ENCODE measurements at places on chromosomes 6 and 20. TPM values are rescaled to one million over a fixed set of nuclear protein-coding genes. Genes with fewer than 3 reads are reported as not detected.

DNA sequence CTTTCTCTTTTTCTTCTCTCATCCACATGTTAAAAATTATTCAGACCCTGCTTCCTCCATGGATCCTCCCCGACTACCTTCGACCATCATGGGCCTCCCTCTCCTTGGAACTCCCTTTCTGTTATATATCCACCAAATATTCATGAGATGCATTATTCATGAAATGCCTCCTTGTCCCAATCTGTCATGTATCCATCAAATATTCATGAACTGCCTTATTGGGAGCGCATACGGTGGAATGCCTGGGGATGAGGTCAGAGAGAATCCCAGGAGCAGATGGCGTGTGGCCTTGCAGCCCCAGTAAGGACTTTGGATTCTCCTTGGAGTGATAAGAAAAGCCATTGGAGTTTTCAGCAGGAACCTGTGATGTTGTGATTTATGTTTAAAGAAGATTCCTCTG, 97.0 kb downstream of the NRN1 start:
- no peaks in the 10 kb centered on the region for H3K27me3 ChIP-seq
- no peaks in the 10 kb centered on the region for H3K4me1 ChIP-seq
- H3K4me3 ChIP-seq: no peak overlapping the region
- no peaks in the 10 kb centered on the region for H3K36me3 ChIP-seq

GRCh38 chr6:19153270-19153980, 683.7 kb upstream of the ID4 start:
- no peaks in the 10 kb centered on the region for H3K36me3 ChIP-seq
- H3K4me1 ChIP-seq: peaks cover 7% of the 10 kb centered on the region
- no peak overlapping the region for H3K4me3 ChIP-seq
- DNase-seq: peak; percentile 11
- no peaks in the 10 kb centered on the region for H3K27me3 ChIP-seq
- H3K27ac ChIP-seq: peak overlapping the region; percentile 59

GRCh38 chr6:169158174-169158573, 95.5 kb downstream of the THBS2 start:
- H3K4me3 ChIP-seq: no peak overlapping the region
- H3K4me1 ChIP-seq: peaks cover 24% of the 10 kb centered on the region
- H3K27me3 ChIP-seq: no peaks in the 10 kb centered on the region
- peak overlapping the region; percentile 88 for H3K27ac ChIP-seq
- no peaks in the 10 kb centered on the region for H3K36me3 ChIP-seq

DNA sequence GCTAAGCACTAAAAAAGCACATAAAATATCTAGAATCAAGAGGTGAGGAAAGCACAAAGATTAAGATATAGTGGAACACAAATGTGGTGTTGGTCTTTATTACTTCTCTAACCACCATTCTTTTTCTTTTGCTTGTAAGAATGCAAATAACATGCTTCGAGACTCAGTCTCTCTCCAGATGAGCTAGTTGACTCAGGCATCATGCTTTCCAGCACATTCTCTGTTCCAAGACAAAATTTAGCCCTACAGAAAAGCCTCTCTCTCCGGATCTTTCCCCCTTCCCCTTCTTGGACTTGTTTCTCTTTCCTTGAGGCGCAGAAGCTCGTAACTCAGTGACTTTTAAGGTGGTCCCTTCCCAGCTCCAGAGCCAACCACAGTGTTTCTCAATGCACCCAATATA, 91.0 kb downstream of the FNDC1 start:
- H3K4me3 ChIP-seq: no peak overlapping the region
- no peaks in the 10 kb centered on the region for H3K4me1 ChIP-seq
- H3K27me3 ChIP-seq: peaks cover 4% of the 10 kb centered on the region

Gene IMPG1
- polyA plus RNA-seq: not detected

GRCh38 chr6:83879746-83880145, 20.3 kb downstream of the CYB5R4 start:
- H3K36me3 ChIP-seq: no peaks in the 10 kb centered on the region
- H3K27ac ChIP-seq: no peak overlapping the region
- DNase-seq: no peak
- no peaks in the 10 kb centered on the region for H3K27me3 ChIP-seq
- H3K4me1 ChIP-seq: no peaks in the 10 kb centered on the region

Gene VIP
- polyA plus RNA-seq: not detected

Gene TRAPPC3L
- not detected for polyA plus RNA-seq

Measured in hepatocyte (in vitro differentiated cells).